ENCODE measurements at places on chromosomes 11 and 22. TPM values are rescaled to one million over a fixed set of nuclear protein-coding genes. Genes with fewer than 3 reads are reported as not detected.

The VPREB1 gene
- total RNA-seq = not detected

The SYT7 gene
- total RNA-seq = 7.0 TPM

The BARX2 gene
- not detected for total RNA-seq

DNA sequence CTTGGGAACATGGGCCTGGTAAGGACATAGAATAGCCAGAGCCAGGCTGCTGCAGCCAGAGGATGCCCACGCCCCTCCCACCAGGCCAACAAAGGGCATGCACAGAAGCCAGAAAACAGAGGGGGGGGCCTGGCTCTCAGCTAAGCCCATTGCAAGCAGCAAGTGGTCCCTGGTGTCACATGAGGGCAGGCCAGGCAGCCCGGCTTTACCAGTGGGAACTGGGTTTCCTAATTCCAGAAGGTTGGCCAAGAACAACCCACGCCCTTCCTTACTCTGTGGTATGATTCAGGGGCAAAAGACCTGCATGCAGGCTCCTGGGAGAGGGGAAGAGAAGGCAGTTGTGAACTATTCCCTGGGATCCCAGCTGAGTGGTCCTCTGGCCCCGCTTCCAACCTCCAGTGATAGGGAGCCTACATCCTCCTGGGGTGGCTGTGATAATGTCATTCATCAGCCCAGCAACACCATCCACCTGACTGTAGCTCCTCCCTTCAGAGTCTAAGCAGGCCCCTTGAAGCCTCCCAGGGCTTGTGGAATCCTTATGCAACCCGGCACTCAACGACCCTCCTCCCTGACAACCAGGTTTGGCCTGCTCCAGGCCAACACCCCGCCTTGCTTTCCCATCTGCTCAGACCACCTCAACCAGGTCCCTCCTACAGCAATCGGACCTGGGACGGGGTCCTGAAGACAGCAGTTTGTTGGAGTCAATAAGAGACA lies 62.1 kb upstream of the LMO1 start:
- peak; percentile 61 for DNase-seq

DNA sequence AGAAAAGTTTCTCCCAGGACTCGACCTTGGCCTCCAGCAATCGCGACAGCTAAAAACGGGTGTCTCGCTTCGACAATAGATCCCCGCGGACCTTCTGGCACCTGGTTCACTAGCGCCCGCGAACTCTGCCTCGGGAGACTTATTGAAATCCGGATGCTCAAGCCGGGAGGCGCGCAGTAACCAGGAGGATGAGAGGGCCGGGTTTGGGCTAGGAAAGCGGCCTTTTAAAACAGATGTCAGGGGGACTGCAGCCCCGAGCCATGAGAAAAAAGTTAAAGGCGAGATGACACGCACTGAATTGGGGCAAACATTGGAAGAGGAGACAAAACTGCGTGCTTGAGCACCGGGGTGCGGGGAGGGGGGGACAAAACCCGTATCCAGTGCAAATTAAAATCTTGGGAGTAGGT lies 637 bp upstream of the ZBTB16 start:
- DNase-seq = peak; percentile 40

Measured in H9 (cell line).